Renal pelvis (tissue), 12 donors: ENCODE measurements at places on chromosomes 5 and 9. TPM values are rescaled to one million over a fixed set of nuclear protein-coding genes. Genes with fewer than 3 reads are reported as not detected.

- no peak for DNase-seq
These were observed 29.2 kb downstream of the TNFSF8 start for GRCh38 chr9:114900942-114901802.

DNA sequence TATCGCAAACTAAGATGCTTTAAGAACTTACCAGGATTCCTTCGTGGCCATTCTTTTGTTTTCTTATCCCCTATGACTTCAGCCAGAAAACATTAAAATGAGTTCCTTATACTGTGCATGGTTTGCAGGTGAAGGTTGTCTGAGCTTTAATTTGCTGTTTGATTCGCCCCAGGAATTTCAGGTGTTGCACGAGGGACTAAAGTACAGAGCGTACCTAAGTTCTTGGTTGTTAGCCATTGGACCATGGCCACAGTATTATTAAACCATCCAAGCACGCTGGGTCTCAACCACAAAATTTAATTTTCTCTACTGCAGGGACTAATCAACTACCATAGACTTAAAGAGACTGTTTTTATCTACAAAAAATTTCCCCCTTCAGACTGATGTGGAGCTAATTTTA, 208.4 kb upstream of the MPDZ start:
- no peak for DNase-seq

- no peak for DNase-seq
These were observed 61.8 kb upstream of the CEMIP2 start for GRCh38 chr9:71830153-71830552.

Gene CDX1
- polyA plus RNA-seq = 1.1 TPM

Gene CCDC171
- polyA plus RNA-seq = 6.1 TPM
